ENCODE measurements at places on chromosomes 7 and 10.
A peak's percentile ranks its signal among the peaks of the same experiment; 100 is the strongest.

DNA sequence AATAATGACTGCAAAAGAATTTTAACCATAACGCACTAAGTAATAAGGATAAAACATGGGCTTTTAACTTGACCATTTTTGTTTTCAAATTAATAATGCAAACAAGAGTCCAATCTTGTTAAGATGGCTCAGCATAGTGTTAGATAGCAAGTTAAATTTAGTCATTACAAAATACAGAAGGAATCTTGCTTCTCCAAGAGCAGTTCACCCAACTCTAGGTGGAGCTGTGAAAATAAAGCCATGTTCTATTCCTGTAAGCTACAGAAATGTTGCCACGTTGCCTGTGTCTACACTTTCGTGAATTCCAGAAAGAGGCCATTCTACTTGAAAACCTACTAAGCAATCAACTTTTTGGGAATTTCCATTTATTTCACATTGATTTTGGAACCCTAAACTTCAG is 191.9 kb downstream of the SFMBT2 start:
- no peak for DNase-seq

DNA sequence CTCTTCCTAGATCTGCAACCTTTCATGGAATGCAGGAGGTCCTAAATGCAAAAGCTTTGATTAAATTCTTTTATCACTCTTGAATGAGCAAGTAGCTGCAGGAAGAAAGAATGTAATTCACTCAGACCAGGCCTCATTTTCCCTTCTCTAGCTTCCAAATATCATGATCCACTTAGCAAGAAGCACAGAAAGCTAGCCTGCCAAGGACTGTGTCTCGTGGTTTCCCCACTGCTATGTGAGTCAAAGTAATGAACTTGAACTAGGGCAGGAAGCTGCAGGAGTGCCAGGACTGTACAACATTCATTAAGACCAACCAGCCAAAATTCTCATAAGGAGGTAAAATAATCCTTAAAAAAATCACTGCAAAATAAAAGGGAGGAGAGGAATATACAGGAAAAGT is 379.2 kb downstream of the CALN1 start:
- no peak for DNase-seq

GRCh38 chr7:87876869-87877234 is 559 bp downstream of the DBF4 start:
- DNase-seq, result peak; percentile 18

DNA sequence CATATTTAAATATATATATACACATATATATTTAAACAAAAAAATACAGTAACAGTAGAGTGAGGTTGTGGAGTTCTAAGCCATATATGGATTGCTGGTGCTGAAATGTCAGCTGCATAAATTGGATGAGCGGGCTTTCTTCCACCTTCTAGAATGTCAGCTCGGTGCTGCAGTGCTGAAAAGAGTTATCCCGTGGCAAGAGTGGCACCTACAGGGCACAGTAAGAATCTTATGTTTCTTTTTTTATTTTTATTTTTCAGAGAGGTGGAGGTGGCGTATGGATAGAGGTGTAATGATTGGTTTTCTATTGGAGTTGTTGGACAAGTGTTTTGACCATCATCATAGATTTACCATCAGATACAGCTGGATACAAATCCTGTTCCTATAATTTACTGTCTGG is 86.2 kb upstream of the DYNC1I1 start:
- no peak for DNase-seq

- DNase-seq, result no peak
Observed at GRCh38 chr7:73901231-73901822, 40.4 kb downstream of the TMEM270 start.

DNA sequence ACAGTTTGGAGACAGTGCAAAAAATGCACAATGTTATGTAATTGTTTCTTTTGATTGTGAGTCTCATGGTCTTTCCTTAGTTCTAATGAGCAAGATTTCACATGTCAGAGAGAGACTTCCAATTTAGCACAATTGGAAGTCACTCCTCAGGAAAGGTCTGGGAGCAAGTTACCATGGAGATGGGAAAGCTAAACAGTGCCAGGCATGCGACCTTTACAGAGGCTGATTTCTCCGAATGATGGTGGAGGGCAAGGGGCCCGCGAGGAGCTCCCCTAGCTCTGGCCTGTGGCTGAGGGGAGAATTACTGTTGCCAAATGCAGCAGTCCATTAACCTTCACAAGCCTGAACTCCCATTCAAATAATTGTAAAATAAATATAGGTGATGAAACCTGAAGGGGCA is 59.3 kb downstream of the CDCA7L start:
- DNase-seq, result no peak

DNA sequence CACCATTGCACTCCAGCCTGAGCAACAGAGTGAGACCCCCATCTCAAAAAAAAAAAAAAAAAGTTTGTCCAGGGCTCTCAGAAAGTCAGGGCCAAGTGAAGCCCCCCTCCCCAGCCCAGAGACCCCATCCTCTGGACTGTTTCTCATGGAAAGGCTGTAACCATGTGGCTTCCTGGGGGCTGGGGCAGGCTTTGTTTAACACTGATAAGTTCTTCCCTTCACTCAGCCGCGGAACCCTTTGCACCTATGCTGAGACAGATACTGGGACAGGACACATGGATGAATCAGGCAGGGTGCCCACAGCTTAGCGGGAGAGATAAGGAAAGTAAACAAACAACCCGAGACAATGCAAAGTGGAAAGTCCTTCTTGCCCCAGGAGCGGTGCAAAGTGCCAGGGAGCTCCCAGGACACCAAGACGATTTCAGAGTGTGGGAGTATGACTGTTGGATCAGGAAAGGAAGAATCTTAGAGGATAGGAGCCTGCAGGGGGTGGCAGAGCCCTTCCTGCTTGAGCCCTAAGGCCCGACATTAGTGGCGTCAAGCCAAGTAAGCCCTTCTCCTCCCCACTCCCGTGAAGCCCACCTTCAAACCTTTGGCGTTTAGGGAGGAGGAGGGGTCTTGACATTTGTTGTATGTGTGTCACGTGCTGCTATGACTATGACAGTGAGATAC is 11.6 kb downstream of the MLXIPL start:
- DNase-seq, result no peak

GRCh38 chr7:102469351-102469971 is 4.7 kb downstream of the LRWD1 start:
- no peak for DNase-seq

GRCh38 chr7:12111422-12112405 is 99.4 kb upstream of the TMEM106B start:
- DNase-seq, result no peak
